ENCODE measurements at places on chromosomes 1 and 21.

DNA sequence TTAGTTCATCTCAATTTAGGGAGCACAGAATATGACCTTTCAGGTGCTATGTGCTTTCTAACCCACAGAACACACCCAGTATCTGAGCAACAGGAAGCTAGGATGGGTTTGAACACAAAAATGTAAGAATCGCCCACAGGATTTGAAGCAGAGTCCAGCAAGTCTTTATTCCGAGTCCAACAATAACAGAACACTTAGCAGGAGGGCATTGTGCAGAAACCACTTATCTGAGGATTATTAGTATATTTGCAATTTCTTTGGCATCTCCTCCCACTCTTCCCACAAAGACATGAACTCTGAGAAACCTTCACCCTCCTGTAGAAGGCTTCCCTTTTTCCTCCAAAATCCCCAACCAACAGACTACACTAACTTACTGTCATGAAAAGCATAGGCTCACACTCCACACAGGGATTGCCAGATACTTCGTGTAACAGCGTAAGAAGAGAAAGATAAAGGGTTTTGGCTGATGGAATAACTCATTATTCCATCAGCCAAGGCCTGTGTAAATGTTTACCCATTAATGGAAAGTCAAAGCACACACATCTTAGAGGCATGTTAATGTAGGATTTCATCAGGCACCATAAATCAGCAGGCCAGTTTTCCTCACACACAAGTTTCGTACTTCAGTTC lies 16.1 kb downstream of the SIPA1L2 start:
- no peak for DNase-seq

DNA sequence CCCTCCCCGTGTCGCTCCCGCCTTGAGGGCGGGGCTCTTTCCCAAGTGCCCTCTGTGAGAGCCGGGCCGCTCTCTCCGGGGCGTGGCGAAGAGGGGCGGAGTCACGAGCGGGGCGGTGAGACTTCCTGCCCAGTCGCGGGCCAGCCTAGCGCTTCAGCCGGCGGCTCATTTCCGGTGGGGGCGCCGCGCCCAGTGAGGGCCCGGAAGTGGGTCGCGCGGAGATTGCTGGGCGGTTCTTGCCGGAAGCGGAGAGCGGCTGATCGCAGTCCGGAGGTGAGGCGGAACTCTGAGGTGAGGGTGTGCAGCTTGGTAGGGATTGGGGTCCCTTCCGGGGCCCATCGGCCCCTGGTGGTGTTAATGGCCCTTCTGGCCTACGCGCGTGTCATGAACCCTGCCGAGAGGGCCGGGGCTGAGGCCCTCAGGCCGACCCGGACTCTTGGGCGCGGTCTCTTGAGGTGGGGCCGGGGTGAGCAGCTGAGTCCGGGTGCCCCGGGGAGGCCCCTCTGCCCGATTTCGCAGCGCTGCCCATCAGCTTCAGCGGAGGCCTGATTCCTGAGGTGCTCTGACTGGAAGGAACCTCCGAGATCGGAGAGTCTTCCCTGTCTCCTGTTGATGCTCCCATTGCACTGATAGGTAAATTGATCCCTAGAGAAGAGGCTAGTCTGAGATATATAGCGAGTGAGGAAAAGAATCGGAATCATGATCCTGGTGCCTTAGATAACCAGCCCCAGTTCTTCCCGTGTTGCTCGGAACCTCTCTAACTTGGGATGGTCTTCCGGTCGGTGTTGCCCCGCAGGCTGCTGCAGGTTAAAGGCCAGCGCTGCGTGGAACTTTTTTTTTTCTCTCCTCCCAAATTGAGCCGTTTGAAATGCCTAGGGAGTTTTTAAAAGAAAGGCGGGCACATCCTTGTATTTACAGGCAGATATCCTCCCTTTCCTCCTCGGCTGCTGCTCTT lies at the start of gene CAP1:
Gene CAP1 (plus strand): TSS at position 219 of the 955 bp plus-strand sequence. CDS start 18,618 bp downstream, outside the sequence.
- peak; percentile 99 for DNase-seq

DNA sequence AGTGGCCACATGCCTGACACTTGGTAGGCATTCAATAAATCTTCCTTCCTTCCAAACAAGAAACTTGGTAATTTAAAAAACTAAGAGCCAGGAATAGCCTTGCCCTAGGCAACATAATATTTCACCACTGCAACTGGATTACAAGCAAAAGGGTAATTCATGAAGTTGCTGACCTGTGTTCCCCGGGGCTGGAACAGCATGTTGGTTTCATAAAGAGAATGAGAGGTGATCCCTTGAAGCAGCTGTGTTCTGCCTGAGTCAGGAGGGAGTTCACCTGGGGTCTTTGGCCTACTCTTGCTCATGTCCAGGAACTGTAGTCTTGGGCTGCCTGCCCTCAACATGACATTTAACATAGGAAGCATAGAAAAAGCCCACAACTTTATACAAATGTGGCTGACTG lies 329.0 kb upstream of the DAB1 start:
- DNase-seq = peak; percentile 51

DNA sequence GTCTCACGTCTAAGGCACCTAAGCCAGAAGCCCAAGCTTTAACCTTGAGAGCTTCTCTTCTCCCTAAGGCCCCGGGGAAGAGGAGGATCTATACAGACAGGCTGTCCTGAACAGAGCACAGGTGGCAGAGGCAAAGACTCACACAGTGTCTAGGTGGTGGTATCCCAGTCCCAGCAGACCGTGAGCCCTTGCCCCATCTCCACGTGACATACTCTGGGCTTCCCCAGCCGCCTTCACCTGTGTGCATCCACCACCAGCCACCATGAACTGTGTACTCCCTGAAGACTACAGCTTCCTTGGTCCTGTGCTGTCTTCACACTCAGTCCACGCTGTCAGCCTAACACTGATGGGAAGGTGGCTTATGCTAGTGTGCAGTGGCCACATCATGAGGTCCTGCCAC lies 31.7 kb downstream of the SZT2 start:
- no peak for DNase-seq

DNA sequence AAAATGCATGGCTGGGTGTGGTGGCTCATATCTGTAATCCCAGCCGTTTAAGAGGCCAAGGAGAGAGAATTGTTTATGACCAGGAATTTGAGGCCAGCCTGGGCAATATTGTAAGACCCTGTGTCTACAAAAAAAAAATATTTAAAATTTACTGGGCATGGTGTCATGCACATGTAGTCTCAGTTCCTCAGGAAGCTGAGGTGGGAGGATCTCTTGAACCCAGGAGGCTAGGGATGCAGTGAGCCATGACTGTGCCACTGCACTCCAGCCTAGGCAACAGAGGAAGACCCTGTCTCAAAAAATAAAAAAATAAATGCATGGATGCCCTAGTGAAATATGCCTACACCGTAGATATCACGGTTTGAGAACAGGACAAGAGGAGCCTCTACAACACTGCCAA lies 1331.2 kb upstream of the B3GALT2 start:
- no peak for DNase-seq

DNA sequence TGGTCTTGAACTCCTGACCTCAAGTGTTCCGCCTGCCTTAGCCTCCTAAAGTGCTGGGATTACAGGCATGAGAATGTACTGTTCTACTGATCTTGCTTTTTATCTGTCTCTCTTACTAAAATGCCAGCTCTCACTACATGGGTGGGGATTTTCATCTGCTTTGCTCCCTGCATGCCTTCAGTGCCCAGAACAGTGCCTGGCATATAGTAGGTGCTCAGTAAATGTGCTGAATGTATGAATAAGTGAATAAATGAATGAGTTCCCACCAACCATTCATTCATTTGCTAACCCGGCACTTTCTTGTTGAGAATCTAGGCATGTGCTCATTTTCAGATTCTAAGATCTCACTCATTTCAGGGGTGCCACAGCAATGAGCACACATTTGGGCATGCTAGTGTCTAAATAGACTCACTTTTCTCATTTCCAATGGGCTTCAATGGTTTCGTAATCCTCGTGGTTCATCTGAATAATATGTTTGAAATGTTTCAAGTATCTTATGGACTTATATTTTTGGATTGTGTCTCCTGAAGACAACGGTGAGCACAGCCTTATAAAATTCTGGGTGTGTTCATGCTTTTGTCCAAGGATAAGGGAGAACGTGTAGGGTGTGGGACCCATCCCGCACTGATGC lies 7.6 kb downstream of the DHRS3 start:
- no peak for DNase-seq

DNA sequence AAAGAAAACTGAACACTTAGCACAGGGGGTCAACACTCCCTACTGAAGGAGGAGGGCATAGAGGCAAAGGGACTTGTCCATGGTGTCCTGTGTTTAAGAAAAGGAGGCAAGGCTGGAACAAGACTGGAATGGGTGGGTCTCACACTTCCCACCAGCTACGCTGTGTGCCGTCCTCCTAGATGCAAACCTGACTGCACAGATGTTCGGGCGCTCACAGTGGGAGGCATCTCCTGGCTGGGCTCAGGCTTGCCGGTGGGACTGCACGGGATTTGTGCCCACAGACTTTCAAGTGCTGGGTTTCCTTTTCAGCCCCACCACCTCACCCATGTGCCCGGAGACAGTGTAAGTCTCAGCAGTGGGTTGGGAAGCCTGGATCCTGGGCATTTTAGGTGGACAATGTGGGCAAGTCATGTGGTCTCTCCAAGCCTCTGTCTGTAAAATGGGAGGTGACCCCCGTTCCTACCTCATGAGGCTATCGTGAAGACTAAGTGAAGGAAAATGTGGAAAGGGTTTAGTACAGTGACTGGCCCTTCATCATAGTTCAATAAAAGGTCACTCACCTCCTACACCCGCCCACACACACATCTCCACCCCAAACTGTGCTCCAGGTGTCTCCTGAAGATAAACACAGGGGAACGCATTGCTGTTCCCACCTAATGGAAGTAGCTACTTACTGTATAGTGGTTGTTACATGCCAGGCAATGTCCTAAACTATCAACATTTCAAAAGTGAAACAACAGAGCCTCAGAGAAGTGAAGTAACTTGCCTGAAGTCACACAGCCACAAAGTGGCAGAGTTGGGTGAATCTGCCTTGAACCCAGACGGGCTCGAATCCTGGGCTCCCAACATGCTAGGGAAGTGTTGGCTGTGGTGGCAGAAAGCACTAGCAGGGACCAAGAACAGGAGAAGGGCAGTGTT lies 36.0 kb downstream of the ATP1A1 start:
- DNase-seq = no peak

- no peak for DNase-seq
Observed at GRCh38 chr1:38929476-38929875, 12.2 kb downstream of the RHBDL2 start.

DNA sequence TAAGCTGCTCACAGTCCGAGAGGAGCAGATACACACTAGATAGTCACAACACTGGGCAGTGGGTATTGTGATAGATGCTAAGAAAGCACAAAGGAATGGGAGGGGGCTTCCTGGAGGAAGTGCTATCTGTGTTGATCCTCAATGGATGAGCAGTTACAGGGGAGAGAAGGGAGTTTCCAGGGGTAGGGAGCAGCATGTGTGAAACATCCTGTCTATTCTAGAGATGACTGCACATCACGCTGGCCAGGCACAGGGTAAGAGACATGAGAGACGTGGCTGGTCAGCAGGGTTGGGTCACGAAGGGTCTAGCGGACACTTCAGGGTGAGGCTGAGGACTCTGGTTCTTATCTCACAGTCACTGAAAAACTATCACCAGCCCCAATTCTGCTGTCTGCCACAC lies 235.2 kb downstream of the TRABD2B start:
- DNase-seq = no peak

GRCh38 chr1:28437264-28437923 lies 67.9 kb downstream of the PHACTR4 start:
- DNase-seq = peak; percentile 39

- no peak for DNase-seq
Observed at GRCh38 chr21:24852610-24853195, 754.6 kb downstream of the MRPL39 start.

- DNase-seq = no peak
Observed at GRCh38 chr1:53143527-53143926, 1.1 kb upstream of the SLC1A7 start.

DNA sequence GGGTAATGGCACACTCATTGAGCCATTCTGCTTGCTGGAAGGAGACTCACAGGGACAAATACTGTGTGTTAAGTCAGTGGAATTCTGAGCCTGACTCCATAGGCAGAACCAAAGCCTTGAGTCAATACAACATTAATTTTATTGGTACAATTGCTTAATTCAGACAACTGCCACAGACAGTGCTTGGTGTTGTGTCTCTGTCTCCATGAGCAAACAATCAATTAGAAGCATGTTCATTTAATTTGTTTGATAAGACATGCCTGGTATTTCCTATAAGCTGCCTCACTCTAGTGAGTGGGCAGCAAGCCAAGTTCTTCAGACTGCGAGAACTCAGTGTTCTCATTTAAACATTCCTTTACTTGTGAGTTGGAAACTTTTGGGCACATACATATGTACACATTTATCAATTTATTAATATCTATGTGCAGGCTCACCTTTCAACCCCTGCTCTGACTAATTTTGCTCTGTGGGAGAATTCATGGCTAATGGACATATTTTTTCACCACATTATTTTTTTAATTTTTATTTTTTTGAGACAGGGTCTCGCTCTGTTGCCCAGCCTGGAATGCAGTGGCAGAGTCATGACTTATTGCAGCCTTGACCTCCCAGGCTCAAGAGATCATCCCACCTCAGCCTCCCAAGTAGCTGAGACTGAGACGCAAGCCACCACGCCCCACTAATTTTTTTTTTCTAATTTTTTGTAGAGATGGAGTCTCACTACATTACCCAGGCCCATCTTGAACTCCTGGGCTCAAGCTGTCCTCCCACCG lies 4.5 kb upstream of the SRSF10 start:
- DNase-seq = no peak

- no peak for DNase-seq
Observed at GRCh38 chr1:186143481-186143880, 231.6 kb downstream of the TPR start.

DNA sequence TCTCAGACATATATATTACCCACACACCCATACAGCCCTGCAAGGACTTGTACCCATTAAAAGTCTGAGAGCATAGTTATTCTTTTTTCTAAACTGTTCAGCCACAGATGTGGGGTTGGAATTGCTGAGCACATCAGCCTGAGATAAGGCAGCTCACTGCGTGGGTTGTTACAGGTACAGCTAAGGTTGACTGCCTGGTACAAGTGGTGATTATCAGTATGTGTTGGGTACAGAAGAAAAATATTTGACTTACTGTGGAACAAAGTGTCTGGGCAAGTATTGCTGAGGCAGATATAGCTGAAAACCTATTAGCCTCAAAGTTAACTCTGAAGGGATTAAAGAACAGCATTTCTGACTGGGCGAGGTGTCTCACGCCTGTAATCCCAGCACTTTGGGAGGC lies 5.0 kb downstream of the STX12 start:
- no peak for DNase-seq

All from psoas muscle (tissue), 8 donors.